Prostate gland (tissue), 2 donors: ENCODE measurements at places on chromosomes 7 and 10. TPM values are rescaled to one million over a fixed set of nuclear protein-coding genes. Genes with fewer than 3 reads are reported as not detected.

- H3K27ac ChIP-seq: no peak overlapping the region
- no peak overlapping the region for H3K4me3 ChIP-seq
- no peaks in the 10 kb centered on the region for H3K36me3 ChIP-seq
Observed at GRCh38 chr7:115128154-115128553, 206.3 kb downstream of the MDFIC start.

DNA sequence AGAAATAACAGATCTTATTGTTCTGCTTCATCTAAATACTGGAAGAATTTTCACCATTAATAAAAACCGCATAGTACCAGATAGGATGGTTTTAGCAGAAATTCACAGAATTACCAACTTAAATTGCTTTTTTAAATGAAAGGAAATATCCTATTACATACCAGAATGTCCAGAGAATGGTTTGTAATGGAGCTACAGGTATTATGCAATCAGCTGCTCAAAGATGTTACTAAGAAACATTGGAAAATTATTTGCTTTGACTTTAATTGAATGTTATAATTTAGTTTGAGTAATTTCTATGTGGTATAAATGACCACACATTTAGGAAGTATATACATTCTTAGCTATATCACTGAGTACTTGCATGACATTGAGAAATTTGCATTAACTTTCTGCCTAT, 338.3 kb downstream of the ETV1 start:
- no peak for DNase-seq
- H3K4me3 ChIP-seq: no peak overlapping the region
- H3K27me3 ChIP-seq: no peaks in the 10 kb centered on the region
- H3K27ac ChIP-seq: no peak overlapping the region
- H3K36me3 ChIP-seq: no peaks in the 10 kb centered on the region
- no peaks in the 10 kb centered on the region for H3K4me1 ChIP-seq

DNA sequence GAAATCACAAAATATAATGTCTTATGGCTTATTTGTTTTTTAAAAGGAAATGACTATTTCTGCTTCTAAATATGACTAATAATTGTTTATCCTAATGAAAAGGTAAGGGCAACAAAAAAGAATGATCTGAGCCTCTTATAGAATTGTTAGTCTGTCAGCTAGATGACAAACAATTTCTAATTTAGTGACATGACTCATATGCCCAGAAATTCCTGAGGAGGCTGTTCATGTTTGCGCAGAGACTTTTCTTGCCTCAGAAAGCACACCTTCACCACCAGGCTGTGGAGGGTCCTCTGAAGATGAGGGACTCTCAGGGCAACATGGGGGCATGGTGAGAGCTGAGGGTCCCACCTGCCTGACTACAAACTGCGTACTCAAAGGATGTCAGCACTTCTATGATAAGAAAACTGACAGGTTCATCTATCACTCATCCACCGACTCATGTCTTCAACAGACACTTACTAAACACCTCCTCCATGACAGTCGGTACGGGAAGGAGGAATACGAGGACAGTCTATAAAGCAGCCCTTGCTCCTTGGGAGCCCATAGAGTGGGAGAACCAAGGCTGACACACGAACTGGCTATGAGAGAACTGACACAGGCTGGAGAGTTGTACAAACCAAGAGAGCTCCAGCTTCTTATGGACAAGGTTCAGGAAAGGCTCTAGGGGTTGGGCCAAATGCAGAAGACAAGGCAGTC, 102.0 kb downstream of the PKD1L1 start:
- no peak overlapping the region for H3K27ac ChIP-seq
- H3K36me3 ChIP-seq: no peaks in the 10 kb centered on the region
- H3K27me3 ChIP-seq: no peaks in the 10 kb centered on the region

GRCh38 chr10:132994185-132994796, 51.9 kb upstream of the CFAP46 start:
- peaks cover 3% of the 10 kb centered on the region for H3K27me3 ChIP-seq
- H3K4me1 ChIP-seq: no peaks in the 10 kb centered on the region
- DNase-seq: no peak
- peak overlapping the region; percentile 16 for H3K4me3 ChIP-seq
- H3K36me3 ChIP-seq: no peaks in the 10 kb centered on the region
- H3K27ac ChIP-seq: no peak overlapping the region

MOGAT3 gene
- not detected for total RNA-seq

SFXN3 gene
- 20.7 TPM for total RNA-seq

DNA sequence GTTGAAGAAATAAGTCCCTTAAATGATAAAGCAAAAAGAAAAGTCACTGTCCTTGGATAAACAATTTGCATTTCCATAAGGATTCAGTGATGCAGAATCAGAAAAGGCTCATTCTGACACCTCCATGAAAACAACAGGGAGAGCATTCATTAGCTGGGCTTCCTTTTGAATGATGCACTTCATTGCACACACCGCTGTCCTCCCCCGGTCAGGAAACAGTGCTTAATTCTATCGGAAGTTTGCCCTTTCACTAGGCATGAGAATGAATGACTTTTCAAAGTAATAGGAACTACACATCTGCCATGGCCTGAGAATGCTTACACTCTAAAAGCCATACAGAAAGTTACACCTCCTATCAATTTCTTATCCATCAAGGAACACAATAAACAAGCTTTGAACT, 4.2 kb downstream of the PCDH15 start:
- H3K4me3 ChIP-seq: no peak overlapping the region

ATP5MK gene
- total RNA-seq: 206 TPM

DNA sequence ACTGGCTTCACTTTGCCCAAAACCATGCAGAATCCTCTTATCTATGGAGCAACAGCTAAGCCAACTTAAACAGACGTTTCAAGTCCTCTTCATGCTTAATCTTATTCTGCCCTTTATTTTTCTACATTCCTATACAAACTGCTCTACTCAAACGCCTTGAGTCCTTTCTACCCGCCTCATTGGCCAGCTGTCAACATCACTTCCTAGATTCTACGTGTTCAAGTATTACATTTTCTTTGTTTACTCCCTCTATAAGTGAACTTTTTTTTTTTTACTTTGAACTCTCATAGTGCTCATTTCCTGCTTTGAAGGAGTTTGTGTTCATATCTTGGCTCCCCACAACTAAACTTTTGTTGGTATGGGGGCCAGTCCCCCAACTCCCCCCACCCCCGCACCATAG, 28.9 kb upstream of the SLC26A5 start:
- H3K27me3 ChIP-seq: no peaks in the 10 kb centered on the region
- H3K4me1 ChIP-seq: no peaks in the 10 kb centered on the region
- no peak overlapping the region for H3K4me3 ChIP-seq
- H3K27ac ChIP-seq: no peak overlapping the region
- no peaks in the 10 kb centered on the region for H3K36me3 ChIP-seq

HGF gene
- 7.5 TPM for total RNA-seq

IGFBP1 gene
- total RNA-seq: not detected

DNA sequence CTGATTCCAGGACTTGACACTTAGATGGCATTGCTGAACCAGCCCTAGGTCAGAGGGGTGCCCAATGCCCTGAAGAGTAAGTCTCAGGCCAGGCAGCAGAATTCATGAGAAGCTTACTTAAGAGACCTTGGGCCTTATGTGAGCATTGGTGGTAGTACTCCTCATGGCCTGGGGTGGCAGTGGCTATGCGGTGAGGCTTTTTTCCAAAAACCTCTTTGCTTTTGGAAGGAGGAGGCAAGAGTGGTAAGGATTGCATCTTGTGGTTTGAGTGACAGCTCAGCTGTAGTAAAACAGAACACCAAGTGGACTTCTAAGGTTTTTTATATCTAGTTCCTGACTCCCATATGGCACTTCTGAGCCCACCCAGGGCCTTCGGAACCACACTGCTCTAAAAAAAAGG, 459.0 kb upstream of the STEAP1 start:
- H3K4me3 ChIP-seq: no peak overlapping the region
- H3K4me1 ChIP-seq: no peaks in the 10 kb centered on the region
- no peak overlapping the region for H3K27ac ChIP-seq

DNA sequence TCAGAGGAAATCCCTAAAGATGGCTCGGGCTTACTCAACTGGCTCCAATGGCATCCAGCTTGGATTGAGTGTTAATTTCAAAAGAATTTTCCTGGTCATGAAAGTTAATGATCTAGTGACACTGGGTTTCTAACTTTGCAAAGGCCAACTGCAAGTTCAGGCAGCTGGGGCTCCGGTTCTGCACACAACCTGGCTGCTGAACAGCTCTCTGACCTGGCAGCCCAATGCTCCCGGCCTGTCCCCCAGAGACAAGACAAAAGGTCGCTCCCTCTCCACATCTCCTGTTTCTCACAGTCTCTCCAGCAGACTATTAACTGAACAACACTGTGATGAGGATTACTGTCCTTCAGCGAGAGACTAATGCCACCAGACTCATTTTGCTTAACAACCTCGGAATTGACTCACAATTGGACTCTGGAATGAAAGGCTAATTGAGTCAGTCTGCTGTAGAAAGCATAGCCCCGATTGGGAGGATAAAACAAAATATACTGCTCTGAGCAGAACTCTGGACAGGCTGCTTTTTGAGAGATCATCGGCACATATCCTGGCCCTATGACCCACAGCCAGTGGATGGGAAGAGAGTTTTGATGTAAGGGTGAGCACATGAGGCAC, 174.5 kb downstream of the GFRA1 start:
- no peak overlapping the region for H3K27ac ChIP-seq
- DNase-seq: no peak
- no peaks in the 10 kb centered on the region for H3K4me1 ChIP-seq
- no peaks in the 10 kb centered on the region for H3K36me3 ChIP-seq
